ENCODE measurements at places on chromosomes 12 and 14.

- peak; percentile 35 for DNase-seq
Observed at GRCh38 chr12:79689477-79690141, 1.2 kb downstream of the PAWR start.

DNA sequence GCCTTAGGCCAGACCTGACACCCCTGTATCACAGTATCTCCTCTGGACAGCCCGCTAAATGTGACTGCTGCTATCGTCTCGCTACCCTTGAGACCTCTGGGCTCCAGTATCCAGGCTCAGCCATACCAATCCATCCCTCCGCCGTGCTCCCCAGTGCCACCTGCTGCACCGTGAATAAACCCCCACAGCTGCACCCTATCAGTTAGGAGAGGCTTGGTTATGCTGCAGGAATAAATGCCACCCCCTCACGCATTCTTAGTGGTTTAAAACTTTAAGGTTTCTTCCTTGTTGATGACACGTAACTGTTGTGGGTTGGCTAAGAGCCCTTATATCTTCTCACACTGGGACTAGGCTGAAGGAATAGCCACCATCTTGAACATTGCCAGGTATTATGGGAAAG lies 12.1 kb downstream of the CCDC63 start:
- no peak for DNase-seq

GRCh38 chr12:46299851-46300250 lies 31.0 kb upstream of the SLC38A1 start:
- DNase-seq: no peak

- DNase-seq: peak; percentile 47
Observed at GRCh38 chr12:11839091-11839641, 189.7 kb downstream of the ETV6 start.

DNA sequence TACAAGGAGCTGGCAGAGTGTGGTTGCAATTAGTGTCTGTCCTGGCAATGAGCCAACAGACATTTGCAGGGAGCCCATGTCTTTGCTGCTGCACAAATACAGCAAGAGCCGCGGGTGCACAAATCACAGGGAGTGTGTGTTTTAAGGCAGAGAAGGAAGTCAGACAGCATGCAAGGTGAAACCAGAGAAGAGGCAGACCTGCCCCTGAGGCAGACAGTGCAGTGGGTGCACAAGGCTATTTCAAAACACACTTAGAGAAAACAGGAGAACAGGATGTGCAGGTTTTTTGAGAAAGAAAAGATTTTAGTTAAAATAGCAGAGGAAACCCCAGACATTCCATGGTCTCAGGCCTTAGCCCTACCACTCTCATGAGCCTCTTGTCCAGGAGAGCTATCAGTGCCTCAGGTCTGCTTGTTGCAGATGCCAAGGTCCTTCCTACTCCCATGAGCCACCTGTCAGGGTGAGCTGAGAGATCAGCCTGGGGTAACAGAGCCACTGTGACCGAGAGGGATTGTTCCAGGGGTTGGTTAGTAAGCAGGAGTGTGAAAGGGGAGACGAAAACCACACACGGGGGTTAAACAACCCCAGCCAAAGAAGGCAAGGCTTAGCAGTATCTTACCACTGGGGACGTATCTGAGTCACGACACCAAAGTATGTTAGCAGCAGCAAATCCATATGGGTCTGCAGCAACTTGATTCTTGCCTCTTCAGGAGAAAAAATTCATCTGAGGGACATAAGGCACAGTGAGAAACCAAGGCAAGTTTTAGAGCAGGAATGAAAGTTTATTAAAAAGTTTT lies 78.1 kb downstream of the C14orf132 start:
- peak; percentile 56 for DNase-seq

DNA sequence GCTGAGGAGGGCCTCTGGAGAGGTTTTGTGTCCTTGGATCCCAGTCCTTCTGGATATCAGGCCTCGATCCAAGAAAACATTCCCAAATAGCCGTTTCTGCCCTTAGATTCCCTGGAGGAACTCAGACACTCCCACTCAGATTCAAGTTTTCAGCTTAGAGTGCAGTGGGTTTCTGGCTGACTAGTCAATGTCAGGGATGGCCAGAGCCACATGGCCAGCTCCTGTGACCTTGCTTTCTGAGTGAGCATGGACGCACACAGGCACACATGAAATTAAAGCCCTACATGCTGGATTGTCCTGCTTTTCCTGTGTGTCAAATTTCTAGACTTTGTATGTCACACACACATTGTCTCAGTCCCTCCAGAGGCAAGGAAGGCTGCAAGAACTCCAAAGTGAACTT lies 86.2 kb downstream of the TNFAIP2 start:
- DNase-seq: no peak

- DNase-seq: no peak
Observed at GRCh38 chr14:66539034-66539433, 31.1 kb downstream of the GPHN start.

GRCh38 chr14:42488965-42489364 lies 882.3 kb downstream of the LRFN5 start:
- peak; percentile 2 for DNase-seq

- DNase-seq: peak; percentile 37
Observed at GRCh38 chr14:71658261-71658860, 273.9 kb upstream of the RGS6 start.

DNA sequence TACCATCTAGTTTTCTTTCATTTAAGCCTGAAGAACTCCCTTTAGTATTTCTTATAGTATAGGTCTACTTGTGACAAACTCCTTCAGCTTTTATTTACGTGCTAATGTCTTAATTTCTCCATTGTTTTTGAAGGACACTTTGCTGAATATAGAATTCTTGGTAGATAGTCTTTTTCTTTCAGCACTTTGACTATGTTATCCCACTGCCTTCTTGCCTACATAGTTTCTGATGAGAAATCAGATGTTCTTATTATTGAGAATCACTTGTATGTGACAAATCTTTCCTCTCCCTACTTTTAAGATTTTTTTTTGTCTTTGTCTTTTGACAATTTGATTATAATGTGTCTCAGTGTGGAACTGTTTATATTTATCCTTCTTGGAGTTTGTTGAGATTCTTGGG lies 5.1 kb upstream of the MIS18BP1 start:
- DNase-seq: no peak

GRCh38 chr12:203462-204260 lies 10.3 kb downstream of the SLC6A12 start:
- DNase-seq: no peak

GRCh38 chr14:34051966-34052657 lies 101.2 kb upstream of the EGLN3 start:
- peak; percentile 75 for DNase-seq

- no peak for DNase-seq
Observed at GRCh38 chr14:68384335-68384734, 408.5 kb downstream of the ZFP36L1 start.

DNA sequence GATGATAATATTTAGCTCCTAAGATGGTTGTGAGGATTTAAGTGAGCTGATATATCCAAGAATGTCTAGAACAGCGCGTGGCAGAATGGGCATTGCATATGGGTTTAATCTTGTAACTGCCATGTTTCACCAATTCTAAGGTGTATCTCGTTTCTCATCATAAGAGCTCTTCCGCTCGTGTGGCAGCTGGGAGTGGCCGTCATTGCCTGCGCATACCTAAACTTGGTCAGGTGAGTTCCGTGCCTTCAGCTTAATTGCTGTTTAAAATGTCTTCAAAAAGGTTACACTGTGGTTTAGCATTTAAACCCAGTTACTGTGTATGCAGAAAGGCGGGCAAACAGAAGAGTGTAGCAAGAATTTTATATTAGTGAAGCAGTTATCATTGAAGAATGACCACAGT lies 4.5 kb upstream of the AQP2 start:
- no peak for DNase-seq

DNA sequence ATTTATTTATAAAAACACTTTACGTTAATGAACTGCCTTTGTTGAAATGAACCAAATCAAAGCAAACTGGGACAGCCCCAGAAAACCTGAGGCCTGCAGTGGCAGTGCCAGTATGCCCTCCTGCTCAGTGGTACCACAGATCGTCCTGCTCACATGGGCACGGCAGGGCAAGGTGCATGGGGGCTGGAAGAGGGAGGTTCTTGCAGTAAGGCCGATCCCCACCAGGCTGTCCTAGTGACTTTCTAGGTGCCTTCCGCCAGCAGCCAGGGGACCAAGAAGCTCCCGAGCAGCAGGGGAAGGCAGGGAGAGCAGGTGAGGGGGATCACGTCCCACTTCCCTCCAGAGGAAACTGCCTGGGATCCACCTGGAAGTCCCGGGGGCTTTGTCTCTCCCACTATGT lies 63.9 kb downstream of the TESC start:
- no peak for DNase-seq

DNA sequence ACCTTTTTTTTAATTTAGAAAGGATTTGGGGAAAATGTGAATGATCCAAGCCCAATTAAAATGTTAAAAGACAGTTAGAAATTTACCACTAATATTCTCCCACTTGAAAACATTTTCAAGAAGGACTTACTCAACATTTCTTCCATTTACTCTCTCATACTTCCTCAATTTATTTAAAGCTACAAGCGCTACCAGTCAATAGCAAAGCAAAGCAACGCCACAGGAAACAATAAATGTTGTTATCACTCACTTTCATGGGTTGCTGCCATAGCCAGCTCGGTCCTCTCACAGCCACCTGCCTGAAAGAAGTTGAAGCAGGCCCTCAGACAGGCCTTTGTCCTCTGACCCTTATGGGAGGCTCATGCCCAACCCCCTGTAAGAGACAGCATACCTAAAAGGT lies 6.0 kb upstream of the SOS2 start:
- no peak for DNase-seq

DNA sequence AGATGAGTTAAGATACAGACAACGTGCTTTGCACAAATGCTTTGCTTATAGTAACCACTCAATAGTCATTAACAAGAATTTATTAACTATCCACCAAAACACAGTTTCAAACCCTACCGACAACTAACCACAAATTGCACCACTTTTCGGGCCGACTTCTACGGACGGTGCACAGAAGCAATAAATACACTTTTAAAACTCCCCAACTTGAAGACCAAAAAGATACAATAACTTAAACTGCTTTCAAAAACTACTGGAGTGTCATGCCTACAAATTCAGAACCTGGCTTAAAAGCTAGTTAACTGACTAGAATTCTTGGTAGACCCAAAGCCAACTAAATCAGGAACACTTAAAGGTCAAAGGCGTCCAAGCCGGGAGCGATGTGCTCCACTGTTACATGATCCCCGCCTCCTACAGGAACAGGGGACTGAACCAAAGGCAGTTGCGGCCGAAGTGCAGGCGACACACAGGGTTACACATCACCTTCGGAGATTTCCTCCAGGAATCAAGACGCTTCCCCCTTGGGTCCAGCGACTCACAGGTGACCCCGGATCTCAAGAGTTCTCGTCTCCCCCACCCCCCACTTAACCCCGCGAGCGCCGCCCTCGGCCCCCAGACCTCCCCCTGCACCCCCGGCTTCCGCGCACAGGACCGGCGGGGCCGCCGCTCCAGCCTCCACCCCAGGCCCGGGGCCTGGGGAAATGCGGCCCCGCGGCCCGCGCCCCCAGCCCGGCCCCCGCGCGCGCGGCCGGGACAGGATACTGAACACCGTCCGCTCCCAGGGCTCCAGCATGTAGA lies 507 bp downstream of the SPTSSA start:
- DNase-seq: peak; percentile 19

- DNase-seq: peak; percentile 74
Observed at GRCh38 chr12:108570743-108571608, 8.6 kb downstream of the ISCU start.

DNA sequence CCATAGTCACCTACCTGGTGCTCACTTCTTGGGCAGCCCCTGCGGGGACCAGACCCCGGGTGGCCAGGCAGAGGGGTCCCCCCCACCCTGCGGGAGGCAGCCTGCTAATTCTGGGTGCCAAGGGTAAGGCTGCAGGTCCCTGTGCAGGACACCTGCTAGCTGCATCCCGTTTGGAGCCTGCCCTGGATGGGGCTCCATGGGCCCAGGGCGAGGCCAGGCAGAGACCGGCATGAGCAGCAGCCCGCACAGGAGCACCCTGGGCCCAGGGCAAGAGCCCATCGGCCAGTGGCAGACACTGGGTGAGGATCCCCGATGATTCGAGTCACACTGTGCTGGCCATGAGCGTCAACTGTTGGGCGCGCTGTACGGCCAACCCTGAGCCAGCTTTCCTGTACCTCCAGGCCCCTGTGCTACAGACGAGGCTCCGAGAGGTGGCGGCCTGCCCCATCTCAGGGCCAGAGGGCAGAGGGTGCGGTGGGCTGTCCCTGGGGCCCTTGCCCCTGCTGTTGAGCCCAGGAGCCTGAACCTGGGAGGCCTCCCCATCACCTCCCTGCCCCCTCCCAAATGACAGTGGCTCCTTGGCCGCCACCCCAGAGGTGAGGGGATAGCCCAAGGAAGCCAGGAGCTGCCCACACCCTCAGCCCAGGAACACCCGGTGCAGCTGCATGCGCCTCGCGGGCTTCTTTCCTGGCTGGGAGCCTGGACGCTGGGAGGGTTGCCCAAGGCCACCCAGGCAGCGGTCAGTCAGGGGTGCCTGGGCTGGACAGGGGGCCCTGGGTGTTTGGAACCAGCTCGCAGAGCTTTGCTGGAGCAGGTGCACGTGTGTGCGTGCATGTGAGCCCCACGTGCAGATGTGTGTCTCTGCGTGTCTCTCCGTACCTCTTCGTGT lies 47.7 kb downstream of the CYP46A1 start:
- DNase-seq: no peak

DNA sequence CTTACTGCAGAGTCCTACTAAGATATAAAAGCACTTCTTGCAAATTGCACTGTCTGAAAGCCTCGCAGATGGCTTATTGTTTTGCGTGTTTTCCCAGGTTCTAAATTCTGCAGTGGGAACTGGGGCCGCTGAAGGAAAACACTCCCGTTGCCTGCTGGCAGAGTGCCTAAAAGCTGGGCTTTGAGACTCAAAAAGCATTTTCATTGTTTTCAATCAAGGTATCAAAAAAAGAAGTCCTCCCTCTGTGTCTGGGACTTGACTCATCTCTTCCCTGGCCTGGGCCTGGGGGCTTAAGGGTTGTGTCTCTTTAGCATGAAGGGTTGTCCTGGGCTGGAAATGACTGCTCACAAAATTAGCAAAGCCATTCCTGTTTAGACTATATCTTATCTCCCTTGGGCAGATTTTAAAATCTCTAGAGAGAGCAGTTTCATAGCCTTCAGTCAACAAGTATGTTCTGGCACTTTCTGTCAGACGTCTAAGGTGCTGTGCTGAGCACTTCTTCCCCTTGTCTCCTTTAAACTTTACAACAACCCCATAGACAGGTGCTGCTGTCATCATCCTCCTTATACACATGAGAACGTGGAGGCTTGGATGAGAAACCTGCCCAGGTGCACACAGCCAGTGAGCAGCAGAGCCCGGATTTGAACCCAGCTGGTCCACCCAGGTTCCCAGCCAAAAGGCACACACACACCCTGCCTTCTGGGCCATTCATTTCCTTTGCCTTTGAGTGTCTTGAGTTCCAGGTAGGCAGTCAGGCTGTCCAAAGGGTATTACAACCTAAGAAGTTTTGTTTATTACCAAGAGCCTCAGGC lies 31.1 kb downstream of the ELK3 start:
- peak; percentile 28 for DNase-seq

- no peak for DNase-seq
Observed at GRCh38 chr14:57979376-57980048, 113.6 kb upstream of the SLC35F4 start.

DNA sequence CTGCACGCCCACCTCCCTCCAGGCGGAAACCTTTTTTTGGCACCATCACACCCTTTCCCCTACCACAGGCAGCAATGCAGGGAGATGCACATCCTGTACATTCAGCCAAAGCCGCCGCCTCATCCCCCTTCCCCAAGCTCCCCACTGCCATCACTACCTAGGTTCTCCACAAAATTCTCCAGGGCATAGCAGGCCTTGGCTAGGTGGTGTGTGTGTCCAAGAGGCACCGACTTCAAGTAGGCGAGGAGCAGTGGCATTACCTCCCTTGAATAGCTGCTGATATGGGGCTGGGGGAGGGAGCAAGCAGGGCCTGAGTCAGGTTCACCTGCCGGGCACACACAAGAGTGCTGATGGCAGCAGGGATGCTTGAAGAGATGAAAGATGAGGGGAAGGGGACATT lies 3.6 kb downstream of the IPO4 start:
- no peak for DNase-seq

GRCh38 chr12:106975993-106976658 lies 10.8 kb downstream of the MTERF2 start:
- DNase-seq: peak; percentile 48

Data from fibroblast of upper back skin (primary cell).